ENCODE measurements at places on chromosomes 16 and 17.

DNA sequence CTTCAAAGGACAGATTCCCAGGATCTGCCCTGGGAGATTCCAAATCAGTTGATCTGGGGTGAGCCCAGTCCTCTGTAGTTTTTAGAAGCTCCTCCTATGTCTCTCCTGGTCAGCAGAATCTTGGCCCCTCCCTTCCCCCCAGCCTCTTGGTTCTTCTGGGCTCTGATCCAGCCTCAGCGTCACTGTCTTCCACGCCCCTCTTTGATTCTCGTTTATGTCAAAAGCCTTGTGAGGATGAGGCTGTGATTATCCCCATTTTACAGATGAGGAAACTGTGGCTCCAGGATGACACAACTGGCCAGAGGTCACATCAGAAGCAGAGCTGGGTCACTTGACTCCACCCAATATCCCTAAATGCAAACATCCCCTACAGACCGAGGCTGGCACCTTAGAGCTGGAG lies 840 bp upstream of the CDH5 start:
- no peak for DNase-seq

- no peak for DNase-seq
Measured at GRCh38 chr17:15659236-15659635, 24.9 kb downstream of the TRIM16 start.

GRCh38 chr16:86074651-86075487 lies 175.9 kb downstream of the IRF8 start:
- DNase-seq = no peak

DNA sequence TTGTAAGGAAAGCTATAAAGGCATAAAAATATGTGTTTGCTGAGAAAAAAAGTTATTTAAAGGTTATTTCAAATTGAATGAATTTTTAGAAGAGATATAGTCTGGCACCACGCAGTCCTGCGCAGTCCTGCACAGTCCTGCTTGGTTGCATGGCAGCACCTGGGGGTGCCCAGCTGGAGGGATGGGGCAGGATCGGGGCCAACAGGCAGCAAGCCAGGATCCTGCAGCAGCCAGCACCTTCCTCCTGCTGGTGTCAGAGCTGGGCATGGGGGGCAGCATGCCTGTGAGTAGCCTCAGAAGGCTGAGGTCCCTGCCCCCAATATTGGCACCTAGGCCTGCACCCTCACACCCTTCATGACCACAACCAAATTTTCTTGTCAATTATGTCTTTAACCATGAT lies 46.0 kb downstream of the GLG1 start:
- no peak for DNase-seq

GRCh38 chr16:77295896-77296295 lies 96.7 kb downstream of the SYCE1L start:
- DNase-seq = no peak

GRCh38 chr17:82889496-82890338 lies 49.9 kb upstream of the ZNF750 start:
- no peak for DNase-seq

DNA sequence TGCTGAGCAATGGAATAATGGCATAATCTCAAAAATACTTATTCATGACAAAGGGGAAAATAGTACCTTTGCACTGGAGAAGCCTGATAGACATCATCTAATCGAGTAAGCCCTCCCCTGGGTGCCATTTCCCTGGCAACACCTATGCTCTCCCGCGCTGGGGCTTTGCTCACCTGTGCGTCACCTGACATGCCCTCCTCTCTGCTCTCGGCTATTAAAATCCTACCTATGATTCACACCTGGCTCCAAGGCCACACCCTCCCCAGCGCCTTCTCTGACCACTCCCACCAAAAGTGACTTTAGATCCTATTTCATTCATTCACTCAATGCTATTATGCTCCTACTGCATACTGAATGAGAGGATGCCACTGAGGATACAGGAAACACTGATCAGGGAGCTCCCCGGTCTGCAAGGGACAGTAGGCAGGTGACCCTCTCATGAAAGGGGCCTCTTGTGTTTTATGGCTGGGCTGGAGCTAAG lies 83.9 kb downstream of the NT5M start:
- no peak for DNase-seq

DNA sequence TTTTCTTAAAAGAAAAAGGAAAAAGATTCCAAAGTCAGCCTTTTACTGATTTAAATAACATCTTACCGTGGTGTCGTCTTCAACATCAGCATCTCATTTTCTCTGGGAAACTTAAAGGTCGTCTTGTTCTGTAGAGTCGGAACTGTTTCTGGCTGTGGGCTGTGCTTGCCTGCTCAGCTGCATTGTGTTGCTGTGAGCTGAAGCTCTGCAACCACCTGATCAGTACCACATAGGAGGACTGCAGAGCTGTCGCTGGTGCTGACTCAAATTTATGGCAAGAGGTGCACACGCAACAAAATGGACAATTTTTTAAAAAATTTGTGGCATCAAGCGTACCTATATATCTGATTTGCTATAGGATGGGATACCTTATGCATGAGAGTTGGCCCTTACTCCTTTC lies at the start of gene OMG:
Gene OMG, minus strand, starts transcription at position 150 of the 400 bp plus-strand sequence. CDS start 908 bp downstream, outside the sequence.
- no peak for DNase-seq

DNA sequence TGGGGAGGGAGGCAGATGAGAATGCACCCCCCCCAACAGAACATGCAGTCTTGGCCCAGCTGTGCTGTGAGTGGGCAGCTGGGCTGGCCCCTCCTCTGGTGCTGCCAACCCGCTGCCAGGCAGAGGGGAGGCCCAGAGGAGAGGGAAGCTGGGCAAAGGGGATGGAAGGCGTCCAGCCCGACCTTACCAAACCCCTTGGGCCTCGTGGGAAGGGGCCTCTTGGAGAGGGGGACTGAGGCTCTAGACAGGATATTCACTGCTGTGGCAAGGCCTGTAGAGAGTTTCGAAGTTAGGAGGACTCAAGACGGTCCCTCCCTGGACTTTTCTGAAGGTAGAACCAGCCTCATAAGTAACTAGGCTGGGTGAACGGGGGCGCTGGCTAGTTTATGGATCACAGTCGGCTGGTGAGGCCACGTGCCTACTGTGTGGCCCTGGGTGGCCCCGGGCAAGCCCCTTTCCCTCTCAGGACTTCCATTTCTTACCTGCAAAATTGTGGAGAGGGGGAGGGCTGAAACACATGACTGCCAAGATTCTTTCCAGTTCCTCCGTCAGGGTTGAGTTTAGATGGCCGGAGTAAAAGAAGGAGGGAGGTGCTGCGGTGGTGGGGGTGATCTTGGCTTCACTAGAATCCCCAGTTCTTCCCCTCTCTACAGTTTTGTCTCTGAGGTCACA lies 857 bp upstream of the STAT5A start:
- DNase-seq = no peak

DNA sequence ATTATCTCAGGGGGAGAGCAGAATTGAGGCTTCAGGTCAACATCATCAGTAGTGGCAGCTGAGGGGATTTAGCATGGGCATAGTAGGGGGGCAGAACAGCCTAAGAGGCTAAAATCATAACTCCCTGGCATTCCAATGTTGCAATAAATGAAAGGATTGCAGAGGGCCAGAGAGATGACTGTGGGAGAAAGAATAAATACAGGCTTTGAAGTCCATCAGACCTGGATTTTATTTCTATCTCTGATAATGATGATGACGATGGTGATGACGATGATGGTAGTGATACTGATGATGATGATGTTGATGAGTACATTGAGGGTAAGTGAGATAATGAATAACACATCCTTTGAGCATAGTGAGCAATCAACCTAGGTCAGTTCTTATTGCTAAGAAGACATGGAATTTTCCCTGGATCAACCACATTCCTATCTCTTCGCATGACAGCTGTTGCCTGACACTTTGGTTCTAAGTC lies 107.4 kb upstream of the CDH11 start:
- no peak for DNase-seq

DNA sequence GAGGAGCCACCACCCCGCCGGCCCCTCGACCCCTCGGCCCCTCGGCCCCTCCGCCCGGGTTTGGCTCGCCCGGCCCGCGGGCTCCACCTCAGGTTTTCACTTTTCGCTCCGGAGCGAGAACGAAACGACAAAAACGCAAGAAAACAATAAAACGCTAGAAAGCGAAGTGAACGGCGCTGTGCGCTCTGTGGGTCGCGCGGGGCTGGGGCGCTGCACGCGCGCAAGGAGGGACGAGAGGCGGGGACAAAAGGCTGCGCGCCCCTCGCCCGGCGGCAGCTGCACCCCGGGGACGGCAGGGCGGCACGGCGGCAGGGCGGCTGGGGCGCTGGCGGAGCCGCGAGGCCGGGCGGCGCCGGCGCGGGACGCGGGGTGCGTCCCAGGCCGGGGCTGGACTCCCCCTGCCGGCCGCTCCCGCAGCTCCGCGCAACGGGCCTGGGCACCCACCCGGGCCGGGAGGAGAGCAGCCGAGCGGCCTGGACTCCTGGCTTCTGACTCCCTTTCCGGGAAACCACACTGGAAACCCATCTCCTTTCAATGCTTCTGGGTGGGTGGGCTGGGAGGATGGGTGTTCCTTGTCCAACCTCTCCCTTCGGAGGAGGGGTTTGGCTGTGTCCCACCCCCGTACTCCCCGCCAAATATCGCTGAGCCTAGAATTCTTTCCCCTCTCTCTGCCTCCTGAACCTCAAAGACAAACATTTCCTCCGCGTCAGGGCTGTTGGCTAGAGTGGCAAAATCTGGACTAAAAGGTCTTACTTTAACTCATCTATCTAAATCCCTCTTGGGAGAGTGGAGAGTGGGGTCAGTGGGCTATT lies 9.9 kb downstream of the TBX2 start:
- DNase-seq = no peak

GRCh38 chr17:11330006-11330405 lies 89.0 kb downstream of the SHISA6 start:
- DNase-seq = no peak

GRCh38 chr16:55597928-55598327 lies 31.4 kb downstream of the CAPNS2 start:
- DNase-seq = no peak

GRCh38 chr17:46814446-46814845 lies 4.0 kb downstream of the WNT3 start:
- DNase-seq = no peak

DNA sequence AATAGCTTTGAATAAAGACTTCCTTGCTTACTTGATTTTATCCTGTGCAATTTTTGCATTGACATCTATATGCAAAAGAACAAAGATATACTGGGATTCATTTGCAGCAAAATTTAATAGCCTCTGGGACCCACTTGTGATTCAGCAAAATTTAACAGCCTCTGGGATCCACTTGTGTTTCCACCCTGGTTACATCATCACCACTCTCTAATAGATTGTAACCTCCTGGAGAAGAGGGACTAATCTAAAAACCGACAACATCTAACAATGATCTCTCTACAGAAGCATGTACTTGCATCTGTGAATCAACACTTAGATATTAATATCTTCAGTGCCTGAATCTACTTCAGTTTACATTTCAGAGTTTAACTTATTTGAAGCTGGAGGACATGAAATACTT lies 202.0 kb upstream of the CPHXL start:
- no peak for DNase-seq

DNA sequence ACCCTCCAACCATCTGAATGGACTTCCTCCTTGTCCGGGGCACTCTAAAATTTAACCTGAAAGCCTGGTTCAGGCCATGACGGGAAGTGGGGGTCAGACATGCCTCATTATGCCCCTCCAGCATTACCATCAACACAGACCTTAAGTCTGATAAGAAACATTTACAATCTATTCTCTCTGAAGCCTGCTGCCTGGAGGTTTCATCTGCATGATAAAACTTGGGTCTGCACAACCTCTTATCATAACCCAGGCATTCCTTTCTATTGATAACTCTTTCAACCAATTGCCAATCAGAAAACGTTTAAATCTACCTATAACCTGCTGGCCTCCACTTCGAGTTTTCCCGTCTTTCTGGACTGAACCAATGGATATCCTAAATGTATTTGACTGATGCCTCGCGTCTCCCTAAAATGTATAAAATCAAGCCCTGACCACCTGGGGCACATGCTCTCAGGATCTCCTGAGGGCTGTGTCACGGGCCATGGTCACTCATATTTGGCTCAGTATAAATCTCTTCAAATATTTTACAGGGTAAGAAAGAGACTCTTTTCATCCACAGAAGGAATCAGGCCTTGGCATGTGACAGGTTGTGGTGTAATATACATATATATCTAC lies 45.6 kb downstream of the LYRM1 start:
- DNase-seq = no peak

DNA sequence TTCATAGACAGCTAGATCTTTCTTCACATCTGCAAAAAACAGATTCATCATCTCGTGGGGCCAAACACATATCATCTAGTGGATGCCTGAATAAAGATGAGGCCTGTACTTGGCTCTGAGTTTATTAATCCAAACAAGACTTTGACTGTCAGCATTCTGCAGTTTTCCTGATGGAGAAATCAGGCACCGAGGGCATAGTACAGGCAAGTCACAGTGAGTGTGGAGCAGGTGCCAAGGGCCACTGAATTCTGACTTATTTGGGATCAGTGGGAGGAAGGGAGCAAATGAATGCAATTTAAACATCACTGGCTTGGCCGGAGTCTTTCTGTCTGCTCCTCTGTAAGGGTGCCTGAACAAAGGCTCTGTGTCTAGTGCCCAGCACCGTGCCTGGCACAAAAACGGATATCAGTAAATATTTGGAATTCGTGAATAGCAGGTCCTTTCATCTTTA lies 975 bp downstream of the CFAP20 start:
- no peak for DNase-seq

GRCh38 chr17:63910096-63910495 lies 962 bp downstream of the CSHL1 start:
- no peak for DNase-seq

- no peak for DNase-seq
Measured at GRCh38 chr17:337866-338265, 14.7 kb downstream of the RPH3AL start.

DNA sequence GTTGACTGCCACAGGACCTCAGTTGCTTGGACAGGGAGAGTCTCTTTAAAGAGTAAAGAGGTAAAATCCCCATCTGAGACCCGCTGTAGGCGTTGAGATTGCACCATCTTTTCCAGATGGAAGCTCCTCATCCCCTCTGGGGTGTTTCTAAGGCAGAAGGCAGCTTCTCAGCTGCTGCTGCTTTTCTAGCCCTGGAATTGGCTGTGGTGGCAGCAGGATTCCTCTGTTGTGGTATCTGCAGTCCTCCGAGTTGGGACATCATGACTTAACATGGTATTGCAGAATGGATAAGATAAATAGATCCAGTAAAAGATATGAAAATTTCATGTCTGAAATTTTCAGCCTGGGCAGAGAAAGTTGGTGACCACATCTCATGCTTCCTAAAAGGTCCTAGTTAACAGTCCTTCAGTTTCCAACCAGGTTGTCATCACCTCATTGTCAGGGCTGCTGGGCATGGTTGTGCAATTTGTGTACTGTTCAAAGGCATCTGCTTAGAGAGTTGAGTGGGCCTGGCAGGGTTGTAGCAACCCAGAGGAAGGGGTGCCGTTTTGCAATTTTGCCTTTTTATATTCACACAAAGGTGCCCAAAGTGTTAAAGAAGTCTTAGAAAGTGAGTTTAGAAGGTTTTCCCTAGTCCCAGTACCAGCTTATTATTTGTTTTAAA lies 150.4 kb downstream of the SPECC1 start:
- DNase-seq = no peak

GRCh38 chr17:37476431-37477120 lies 13.1 kb upstream of the DUSP14 start:
- no peak for DNase-seq

Measured in activated naive CD8-positive, alpha-beta T cell treated with anti-CD3 and anti-CD28 coated beads, Interleukin-2, amount 50 U/mL, for 16 hours (primary cell).